Cardiac fibroblast (primary cell): ENCODE measurements at places on chromosomes 16 and 17.
A peak's percentile ranks its signal among the peaks of the same experiment; 100 is the strongest.

GRCh38 chr17:69523244-69523861 is 108.9 kb downstream of the MAP2K6 start:
- DNase-seq: peak; percentile 74

DNA sequence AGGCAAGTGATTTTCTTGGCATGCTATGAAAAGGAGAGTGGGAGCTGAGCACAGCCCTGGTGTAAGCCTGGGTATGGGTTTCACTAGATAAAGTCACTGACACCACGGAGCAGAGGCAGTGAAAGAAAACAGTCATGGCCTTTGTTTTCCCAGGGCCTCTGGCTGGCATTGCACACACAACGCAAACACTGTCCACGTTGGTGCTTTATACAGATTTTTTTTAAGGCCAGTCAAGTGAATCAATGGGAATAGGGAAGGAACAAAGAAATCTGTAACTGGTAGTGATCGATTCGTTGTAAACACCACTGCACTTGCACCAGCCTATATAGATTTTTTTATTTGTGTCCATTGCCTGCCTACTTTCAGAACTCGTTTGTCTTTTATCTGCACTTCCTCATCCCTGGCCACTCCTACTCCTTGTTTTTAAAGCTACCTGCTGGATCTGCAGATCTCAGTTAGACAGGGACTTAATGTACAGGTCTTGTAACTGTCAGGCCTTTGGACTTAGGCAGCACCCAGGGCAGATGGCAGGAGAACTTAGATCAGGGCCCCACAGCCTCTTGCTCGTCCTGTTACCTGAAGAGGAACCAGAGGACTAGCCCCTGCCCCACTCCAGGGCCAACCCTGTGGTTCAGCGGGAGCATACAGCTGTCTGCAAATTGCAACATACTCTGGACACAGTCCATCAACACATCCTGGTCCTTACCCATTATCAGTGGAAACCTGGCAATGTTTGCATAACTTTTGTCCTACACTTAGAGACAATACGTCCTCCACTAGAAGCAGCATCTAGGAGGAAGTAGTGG is 10.6 kb upstream of the TMIGD1 start:
- DNase-seq: peak; percentile 97

DNA sequence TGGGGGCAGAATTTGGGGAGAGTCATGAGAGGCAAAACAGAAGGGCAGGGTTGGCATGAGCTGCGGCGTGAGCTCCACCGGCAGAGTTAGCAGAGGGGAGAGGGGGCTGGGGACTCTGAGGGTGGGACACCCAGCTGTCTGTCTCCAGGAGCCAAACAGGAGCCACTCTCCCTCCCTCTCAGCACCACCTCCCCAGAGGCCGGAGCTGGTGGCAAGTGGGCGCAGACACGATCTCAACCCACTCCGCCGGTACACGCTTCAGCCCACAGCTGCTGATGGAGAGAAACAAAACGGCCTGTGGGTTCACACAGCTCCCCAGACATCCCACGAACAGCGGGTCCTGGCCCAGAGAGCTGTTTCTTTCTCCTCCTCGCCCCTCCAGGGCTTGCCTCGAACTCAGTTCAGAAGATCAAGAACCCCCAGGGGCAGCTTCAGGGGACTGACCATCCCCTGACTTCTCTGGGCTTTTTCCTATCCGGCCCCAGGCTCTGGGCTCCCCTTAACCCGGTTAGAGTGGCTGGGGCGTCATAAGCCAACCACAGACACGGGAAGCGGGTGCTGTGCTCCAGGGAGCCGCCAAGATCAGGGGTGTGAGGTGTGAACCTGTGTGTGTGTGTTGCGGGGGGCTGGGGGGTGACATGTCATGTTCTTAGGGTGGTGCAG is 7.6 kb downstream of the RHBDF2 start:
- no peak for DNase-seq

GRCh38 chr17:8341456-8341855 is 1.8 kb downstream of the ODF4 start:
- DNase-seq: no peak

GRCh38 chr17:33779234-33779591 is 475.9 kb upstream of the CCL2 start:
- peak; percentile 76 for DNase-seq

- DNase-seq: no peak
Observed at GRCh38 chr17:11454096-11454495, 144.2 kb upstream of the DNAH9 start.
